ENCODE measurements at places on chromosomes 16 and 17.

GRCh38 chr17:78399693-78400144 is 21.3 kb downstream of the PGS1 start:
- no peak for DNase-seq

GRCh38 chr17:67052720-67053437 is 8.5 kb downstream of the CACNG1 start:
- DNase-seq, result no peak

- no peak for DNase-seq
These were observed 354.6 kb downstream of the CDH8 start for GRCh38 chr16:61681673-61682072.

GRCh38 chr17:7039832-7040231 is 4.0 kb downstream of the SLC16A13 start:
- DNase-seq, result no peak

DNA sequence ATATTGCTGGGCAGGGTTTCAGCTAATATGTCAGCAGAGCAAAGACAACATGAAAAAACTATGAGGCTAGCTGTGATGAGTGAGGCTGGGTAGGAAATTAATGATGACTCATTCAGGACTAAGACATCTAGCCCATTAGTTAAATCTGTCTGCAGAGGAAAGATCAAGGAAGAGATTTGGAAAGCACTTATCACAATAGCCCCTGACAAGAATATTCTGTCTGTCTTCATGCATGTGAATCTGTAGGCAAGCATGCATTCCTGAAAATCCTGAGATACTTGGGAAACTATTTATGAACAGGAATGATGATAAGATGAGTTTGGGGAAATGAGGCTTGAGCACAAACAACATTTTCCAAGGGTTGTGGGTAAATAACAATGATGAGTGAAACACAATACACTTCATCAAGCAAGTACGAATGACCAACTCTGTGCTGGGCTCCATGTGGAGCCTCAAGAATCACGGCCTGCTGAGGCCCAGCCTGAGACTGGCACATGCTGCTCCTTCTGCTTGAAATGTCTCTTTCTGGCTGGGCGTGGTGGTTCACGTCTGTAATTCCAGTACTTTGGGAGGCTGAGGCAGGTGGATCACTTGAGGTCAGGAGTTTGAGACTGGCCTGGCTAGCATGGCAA is 96.5 kb upstream of the ASIC2 start:
- DNase-seq, result no peak

GRCh38 chr17:77821114-77821513 is 137.4 kb upstream of the TNRC6C start:
- DNase-seq, result no peak

DNA sequence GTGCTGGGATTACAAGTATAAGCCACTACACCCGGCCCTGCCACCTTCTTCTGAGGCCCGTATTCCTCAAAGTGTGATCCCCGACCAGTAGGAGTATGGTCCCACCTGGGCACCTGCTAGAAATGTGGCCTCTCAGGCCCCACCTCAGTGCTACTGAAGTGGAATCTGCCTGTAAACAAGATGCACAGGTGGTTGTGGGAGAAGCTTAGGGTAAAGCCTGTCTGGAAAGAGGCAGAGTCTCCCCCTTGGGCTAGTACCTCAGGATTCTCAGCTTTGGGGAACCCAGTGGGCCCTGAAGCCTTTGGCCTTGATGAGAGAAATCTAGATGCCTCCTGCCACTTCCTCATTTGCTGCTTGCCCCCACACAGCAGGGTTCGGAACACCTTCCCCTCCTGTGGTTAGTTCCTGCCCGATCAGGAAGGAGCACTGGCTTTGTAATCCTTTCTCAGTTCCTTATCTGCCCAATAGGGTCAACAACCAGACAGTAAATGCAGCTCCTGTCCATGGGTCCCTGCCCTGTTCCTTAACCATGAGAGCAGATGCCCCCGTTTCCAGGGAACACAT is 25.2 kb downstream of the TK2 start:
- DNase-seq, result no peak

DNA sequence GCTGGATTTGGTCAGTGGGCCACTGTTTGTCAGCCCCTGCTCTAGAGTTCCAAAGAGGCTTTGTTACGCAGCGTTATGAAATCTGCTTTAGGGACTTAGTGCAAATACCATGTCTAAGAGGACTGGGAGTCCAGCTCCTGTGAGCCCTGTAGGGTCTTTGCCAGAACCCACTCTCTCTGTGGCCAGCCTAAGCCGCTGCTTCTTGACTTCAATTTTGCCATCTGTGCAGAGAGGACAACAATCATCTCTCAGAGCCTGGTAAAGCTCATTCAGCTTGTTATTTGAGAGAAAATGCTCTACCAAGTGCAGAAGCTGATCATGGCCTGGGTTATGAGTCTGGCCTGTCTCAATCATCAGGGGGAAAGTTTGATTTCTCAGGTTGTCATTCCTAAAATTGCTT is 17.9 kb downstream of the CA10 start:
- DNase-seq, result no peak

GRCh38 chr17:45789874-45790273 is 5.8 kb downstream of the CRHR1 start:
- no peak for DNase-seq

DNA sequence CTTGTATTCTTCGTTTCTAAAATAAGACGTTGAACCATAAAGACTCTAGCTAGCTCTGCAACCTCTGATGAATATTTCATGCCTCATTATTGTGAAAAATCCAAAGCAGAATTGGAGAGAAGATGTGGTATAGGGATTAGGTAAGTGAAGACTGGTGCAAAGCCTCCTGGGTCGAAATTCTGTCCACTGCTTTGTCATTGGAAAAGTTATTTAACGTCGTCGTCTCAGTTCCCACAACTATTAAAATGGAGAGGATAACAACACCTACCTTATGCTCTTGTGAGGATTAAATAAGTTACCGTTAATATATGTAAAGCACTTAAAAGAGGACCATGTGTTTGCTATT is 1.4 kb upstream of the PRPSAP2 start:
- DNase-seq, result no peak

GRCh38 chr16:12976496-12976895 is 75.1 kb downstream of the SHISA9 start:
- DNase-seq, result no peak

DNA sequence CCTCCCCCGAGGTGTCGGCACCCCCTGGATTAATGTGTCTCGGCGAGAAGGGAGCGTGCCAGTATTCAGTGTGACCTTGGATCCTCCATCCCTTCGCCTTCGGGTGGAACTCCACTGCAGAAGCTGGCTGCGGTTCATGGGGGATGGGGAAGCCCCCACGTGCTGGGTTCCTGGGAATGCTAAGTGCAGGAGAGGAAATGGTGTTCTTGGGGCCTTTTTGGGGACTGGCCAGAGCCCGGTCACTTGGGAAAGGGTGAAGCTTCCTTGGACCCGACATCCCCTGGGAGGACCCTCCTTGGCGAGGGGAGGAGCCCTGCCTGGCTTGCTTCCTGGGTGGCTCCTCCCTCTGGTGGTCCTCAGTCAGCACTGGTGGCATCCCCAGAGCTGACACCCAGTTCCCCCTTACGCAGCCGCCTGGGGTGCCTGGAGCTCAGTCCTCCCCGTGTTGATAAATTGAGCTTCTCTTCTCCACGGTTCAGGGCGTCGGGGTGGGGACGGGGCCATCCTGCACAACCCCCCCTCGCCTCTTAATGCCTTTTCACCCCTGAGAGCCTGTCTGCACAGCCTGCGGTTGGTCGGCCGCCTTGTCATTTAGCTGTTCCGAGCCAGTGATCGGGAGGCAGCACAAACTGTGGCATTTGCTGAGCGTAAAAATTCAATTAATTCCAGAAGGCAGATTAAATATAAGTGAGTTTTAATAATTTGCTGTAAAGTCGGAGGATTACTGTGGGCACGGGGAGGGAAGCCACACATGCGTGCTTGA is 30.7 kb upstream of the GSE1 start:
- DNase-seq, result no peak

GRCh38 chr16:13866073-13866472 is 53.9 kb upstream of the ERCC4 start:
- peak; percentile 65 for DNase-seq

DNA sequence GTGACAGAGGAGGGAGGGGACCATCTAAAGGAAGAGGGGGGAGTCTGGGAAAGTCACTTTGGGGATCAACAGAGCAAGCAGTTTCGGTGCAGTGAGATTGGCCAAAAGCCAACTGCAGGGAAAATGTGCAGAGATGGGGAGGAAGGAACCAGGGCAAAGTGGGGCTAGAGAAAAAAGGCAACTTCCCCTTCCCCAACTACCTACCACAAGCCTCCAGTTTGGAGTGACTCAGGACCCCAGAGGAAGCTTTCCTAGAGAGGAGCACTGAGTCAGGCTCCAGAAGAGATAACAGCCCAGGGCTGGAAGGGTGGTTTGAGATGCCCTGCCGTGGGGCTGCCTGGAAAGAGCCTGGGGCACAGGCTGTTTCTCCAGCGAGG is 6.9 kb upstream of the CD300LD start:
- no peak for DNase-seq

DNA sequence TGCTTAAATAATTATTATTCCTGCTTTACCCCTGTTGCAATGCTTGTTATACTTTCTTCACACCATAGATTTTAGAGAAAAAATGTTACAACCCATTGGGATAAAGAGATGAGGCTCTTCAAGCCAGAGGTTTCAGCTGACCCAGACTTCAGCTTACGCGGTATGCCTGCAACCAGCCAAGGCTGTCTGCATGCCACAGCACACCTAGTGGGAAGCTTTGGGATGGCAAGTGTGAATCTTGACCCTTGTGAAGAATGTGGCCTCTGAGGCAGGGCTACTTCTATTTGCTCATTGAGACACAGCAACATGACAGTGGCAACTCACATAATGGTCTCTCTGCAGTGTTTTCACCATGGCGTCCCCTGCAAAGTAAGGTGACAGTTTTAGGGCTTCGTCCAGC is 193.9 kb upstream of the PIRT start:
- no peak for DNase-seq

GRCh38 chr17:76146053-76146851 is 5.2 kb upstream of the FOXJ1 start:
- no peak for DNase-seq

DNA sequence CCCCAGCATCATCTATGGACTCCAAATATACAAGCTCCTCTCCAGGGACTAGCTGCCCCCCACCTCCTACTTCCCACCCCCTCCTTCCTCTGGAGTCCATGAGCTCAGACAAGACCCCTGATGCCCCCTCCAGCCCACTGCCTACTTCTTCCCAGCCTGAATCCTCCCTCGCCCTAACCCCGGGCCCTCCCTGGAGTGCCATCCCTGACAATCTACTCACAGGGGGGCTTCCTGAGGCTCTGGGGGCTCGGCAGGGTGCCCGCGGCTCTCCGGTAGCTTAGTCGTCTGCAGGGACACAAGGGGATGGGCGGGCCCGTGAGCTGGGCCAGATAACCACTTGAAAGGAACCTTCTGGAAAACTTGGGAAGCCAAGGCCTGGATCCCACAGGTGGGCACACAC is 15.1 kb downstream of the MPP3 start:
- no peak for DNase-seq

- DNase-seq, result no peak
These were observed 105.3 kb downstream of the SALL1 start for GRCh38 chr16:51045794-51046193.

DNA sequence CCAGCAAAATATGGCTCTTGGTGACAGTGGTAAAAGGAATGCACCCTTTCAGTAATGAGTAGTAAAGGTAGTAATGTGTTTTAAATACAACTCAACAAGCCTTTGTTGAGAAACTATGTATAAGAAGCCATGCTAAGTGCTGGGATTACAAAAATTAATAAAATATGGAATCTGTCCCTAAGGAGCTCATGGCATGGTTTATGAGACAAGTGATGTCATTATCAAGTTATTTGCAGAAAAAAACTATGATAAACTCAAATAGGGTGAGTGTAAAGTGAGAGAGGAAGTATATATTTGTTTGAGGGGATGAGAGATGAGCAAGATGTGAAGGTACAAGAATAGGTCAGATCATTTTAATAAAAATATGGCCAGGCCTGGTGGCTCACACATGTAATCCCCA is 76.9 kb downstream of the NF1 start:
- DNase-seq, result no peak

DNA sequence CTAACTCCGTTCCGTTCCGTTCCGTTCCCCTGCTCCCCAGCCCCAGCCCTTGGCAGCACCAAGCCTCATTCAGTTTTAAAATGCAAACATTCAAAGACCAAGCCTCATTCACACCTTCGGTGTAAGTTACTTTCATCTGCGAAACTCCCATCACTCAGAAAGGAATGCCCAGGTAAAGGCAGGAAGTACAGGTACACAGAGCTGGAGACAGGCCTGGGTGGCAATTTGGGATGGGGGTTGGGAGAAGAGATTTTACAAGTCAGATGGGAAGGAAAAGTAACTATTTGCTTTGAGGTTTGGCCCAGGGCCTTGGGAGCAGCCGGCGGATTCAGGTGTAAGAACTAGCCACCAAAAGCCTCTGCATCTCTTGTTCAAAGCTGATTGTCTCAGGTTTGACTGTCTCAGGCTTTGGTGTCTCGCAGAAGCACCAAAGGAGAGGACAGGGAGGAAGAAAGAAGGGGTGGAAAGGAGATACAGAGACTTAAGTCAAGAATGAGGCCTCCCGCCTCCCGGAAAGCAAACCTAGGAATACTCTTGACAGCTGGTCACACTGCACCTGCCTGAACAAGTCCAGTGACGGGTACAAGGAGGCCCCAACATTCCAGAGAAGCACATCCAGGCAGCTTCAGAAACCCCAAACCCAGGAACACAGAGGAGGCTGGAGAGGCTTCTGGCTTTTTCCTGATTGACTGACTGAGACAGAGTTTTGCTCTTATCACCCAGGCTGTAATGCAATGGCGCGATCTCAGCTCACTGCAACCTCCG is 54.7 kb downstream of the NXN start:
- DNase-seq, result no peak

DNA sequence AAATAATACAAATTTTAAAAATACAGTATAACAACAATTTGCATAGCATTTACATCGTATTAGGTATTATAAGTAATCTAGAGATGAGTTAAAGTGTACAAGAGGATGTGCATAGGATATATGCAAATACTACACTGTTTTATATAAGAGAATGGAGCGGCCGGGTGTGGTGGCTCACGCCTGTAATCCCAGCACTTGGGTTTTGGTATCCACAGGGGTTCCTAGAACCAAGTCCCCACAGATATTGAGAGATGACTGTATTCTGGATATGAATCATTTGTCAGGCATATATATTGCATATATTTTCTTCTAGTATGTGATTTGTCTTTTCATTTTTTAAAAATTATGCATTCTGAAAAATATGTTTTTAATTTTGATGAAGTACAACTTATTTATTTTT is 77.5 kb upstream of the MSI2 start:
- no peak for DNase-seq

DNA sequence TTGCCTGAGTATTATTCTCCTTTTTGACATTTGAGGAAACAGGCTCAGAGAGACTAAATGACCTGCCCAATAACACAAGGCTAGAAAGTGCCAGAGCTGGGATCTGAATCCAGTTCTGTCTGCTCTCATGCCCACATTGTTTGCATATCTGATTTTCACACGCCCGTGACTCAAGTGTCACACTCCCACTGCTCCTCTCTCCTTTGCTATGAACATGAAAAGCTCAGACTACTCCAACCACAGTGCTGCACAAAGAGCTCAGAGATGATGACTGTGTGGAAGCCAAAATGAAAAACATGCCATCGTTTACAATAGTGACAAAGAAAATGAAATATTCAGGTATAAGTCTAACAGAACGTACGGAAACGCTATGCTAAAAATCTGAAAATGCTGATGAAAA is 107.9 kb downstream of the SMG6 start:
- peak; percentile 66 for DNase-seq

Measured in stimulated activated CD4-positive, alpha-beta T cell treated with anti-CD3 and anti-CD28 coated beads, Interleukin-2, amount 100 ng/mL, for 24 hours (primary cell).